ENCODE measurements at places on chromosomes 4 and X.
A peak's percentile ranks its signal among the peaks of the same experiment; 100 is the strongest.

- no peak for DNase-seq
Observed at GRCh38 chr4:138627096-138627495, 384.9 kb upstream of the SLC7A11 start.

- DNase-seq: no peak
Observed at GRCh38 chr4:32042486-32043247, 1322.5 kb downstream of the PCDH7 start.

GRCh38 chr4:176002007-176002613 is 63.5 kb upstream of the WDR17 start:
- peak; percentile 37 for DNase-seq

GRCh38 chr4:183783991-183784553 is 121.0 kb upstream of the STOX2 start:
- peak; percentile 58 for DNase-seq
